Upper lobe of left lung (tissue), 6 donors: ENCODE measurements at places on chromosomes 7 and 10. TPM values are rescaled to one million over a fixed set of nuclear protein-coding genes. Genes with fewer than 3 reads are reported as not detected.

DNA sequence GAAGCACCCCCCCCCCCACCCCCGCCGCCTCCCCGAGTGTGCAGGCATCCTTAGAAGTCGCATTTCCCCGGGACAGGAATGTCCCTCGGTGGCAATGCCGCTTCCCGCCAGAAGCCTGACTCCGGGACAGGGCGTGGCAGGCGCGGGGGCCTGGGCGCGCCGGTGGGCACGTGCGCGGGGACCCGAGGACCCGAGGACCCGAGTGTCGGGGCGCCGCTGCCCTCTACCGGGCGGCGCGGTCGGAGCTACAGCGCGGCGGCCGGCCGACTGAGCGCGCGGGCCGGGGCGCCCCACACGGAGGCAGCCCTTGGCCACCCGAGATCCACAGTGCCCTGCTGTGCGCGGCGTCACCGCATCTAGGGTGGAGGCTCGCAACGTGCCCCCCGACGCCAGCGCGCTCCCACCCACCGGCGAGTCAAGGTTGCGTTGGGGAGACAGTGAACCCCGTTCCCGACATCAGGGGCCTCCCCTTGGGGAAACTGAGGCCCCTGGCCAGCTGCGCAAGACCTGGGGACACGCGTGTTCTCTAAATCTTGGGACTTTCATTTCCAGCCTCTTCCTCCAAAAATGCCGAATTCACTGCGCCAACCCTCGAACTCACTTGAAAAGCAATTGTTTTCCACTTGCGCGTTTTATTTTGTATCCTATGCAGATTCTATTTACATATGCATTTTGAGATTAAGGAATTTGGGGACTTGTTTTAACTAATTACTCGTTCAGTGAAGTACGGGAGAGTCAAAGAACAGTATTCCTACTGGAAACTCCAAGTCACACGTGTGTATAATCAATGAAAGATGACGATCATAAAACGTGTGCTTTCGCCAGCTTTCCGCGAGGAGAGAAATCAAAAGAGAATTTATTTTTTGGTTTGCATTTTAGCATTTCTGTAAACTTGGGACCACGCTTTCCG lies 3.1 kb upstream of the CUX1 start:
- peak; percentile 80 for DNase-seq

GRCh38 chr10:114315566-114316420 lies 76.7 kb downstream of the VWA2 start:
- DNase-seq = no peak

DNA sequence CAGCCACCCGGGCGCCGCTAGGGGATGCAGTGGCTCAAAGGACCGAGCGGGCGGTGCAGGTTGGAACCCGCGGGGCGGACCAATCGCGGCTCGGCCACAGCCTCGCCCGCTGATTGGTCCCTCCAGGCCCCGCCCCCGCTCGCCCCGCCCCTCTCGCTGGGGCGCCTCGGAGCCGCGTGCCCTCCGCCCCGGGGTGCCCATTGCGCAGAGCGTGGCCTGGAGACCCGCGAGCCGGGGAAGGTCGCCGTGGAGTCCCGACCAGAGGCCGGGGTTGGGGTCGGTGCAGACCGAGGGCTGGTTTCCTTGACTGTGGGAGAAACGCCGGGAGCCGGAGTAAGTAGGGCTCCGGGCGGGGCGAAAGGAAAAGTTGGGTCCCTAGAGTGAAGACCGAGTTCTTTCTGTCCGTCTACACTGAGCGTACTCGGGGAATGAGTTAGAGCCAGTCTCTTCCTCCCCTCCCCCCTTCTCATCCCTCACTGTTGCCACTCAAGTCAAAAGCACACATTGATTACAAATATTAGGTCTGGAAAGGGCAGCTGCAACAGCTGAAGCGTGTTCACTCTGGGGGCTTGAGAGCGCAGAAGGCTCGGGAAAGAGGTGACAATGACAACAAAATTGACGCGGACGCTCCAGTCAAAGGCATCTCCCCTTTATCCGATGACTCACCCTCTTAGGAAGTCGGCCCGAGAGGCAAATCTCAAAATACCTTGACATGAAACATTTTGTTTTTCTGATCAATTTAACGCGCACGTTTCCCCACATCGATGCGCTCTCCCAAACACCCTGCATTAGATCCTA lies 843 bp upstream of the GATA3 start:
- peak; percentile 97 for DNase-seq

The TECTB gene
- total RNA-seq = not detected

DNA sequence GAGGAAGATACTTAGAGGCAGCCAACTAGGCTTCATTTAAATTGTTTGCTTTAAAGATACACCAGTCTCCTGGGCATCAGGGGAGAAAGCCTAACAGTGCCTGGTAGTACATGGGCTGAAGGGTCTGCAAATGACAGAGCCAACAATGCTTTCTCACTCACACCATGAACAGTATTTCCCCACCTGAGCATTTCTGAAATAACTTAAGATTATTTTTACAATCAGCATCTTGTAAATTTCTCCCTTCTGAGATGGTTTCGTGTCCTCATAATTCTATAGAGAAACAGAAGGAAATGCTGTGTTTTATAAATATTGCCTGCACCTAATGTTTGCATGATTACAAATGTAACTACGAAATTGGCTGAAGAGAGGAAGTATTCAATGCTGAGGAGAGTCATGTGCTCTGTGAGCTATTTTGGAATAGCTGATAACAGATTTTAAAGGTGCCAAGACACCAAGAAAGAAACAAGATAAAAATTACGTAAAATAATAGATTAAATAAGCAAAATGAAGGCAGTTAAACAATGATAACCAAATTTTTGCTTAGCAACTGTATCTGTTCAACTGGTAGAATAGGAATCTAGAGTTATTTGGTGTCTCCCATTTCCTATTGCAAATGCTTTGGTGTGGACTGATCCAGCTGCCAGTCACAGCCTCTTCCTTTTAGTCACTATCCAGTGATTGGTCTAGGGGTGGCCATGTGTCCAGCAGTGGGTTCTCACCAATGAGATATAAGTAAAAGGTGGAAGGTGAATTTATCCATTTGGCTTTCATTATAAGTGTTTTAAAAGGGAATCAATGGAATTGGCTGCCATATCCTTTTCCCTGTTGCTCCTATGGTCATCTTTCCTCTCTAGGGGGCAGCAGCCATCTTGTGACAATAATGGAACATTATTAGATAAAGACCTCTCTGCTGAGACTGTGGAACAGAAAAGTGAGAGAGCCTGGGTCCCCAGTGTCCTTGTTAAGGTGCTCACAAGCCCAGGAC lies 167.9 kb upstream of the SLC26A5 start:
- no peak for DNase-seq

DNA sequence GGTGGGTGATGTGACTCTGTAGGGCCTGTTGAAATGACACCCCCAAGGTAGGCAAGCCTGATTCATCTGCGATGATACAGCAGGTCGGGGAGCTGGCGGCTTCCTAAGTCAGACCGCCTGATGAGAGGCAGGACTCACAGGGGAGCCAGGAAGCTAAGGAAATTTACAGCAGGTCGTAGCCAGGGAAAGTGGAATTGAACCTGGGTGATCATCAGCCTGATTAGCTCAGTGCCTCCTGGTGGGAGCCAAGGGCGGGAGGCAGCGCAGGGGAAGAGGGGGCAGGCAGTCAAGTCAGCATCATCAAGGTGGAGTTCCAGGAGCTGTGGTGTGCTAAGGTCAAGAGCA lies 18.5 kb upstream of the TRIM56 start:
- DNase-seq = no peak

DNA sequence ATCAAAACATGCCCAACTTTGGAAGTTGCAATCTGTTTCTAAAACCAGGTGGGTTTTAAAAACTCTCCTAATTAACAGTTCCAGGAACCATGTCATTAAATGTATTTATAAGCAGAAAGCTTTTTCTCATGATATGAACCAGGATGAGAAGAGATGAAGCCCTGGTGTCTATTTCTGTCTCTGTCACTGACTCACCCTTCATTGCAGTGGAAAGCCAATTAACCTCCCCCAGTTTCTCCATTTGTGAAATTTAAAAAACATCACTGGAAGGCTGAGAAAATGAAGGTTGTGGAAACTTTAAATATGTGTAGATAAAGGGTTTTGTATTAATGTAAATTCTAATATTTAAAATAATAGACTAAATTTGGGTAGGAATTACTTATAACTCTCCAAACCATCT lies 1088.0 kb downstream of the SORCS1 start:
- DNase-seq = no peak

GRCh38 chr7:37284805-37285231 lies 163.8 kb downstream of the ELMO1 start:
- DNase-seq = peak; percentile 45

The EIF4H gene
- total RNA-seq = 123 TPM

The PON3 gene
- 23.3 TPM for total RNA-seq

The SRRM3 gene
- total RNA-seq = 0.59 TPM

GRCh38 chr10:129965959-129966358 lies 1.9 kb upstream of the EBF3 start:
- no peak for DNase-seq

The PI4K2A gene
- total RNA-seq = 29.5 TPM

The TRIM73 gene
- total RNA-seq = 2.4 TPM

GRCh38 chr10:87546210-87546609 lies 41.5 kb downstream of the MINPP1 start:
- DNase-seq = no peak
